Esophagus mucosa (tissue), 1 donor: ENCODE measurements at places on chromosomes 16 and 17. TPM values are rescaled to one million over a fixed set of nuclear protein-coding genes. Genes with fewer than 3 reads are reported as not detected.

GRCh38 chr17:43529947-43530287 lies 16.2 kb downstream of the ETV4 start:
- ATAC-seq: peak; percentile 30

DNA sequence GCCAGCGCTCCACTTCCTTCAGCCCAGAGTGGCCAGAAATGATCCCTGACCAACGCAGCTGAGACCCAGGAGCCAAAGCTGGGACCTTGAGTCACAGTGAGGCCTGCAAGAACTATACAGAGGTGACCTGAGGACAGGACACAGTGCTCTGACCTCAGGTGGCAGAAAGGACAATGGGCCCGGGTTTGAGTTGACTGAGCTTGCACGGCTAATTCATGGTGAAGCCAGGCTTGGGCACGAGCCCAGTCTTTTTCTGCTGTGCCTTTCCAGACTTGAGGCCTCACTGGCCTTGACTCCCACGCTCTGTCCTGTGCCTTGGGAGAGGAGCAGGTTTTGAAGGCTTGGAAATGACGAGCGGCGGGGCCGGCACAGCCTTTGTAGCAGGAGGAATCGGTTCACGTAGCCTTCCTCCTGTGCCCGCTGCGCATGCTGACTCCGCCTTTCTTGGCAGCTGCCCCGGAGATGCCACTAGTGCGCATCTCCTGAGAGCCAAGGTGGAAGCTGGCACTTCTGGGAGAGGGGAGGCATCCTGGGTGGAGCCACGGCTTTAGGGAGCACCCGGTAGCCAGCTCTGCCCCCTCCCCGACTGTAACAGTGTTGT lies 34.9 kb downstream of the NDEL1 start:
- ATAC-seq: peak; percentile 30

DNA sequence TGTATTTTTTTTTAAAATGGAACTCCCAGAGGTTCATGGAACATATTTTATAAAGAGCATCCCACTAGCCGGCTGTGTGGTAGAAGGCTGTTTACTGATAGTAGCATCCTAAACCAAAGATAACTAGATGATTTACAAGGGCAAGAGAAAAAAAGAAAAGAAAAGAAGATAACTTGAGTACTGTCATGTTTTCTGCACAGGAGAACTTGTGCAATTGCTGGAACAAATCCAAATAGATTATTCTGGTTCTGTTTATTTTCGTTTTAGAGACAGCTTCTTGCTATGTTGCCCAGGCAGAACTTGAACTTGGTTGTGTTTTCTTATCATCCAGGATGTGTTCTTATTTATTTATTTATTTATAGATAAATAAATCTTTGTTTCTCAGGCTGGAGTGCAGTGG lies 20.9 kb upstream of the PPM1D start:
- ATAC-seq: no peak

CRISPLD2 gene
- 6.5 TPM for total RNA-seq
